Activated naive CD8-positive, alpha-beta T cell treated with anti-CD3 and anti-CD28 coated beads, Interleukin-2, amount 50 U/mL, for 24 hours (primary cell): ENCODE measurements at places on chromosomes 12 and 14.

- DNase-seq, result no peak
These were observed 5.7 kb downstream of the WDR20 start for GRCh38 chr14:102145395-102145794.

- no peak for DNase-seq
These were observed 690.5 kb downstream of the C12orf50 start for GRCh38 chr12:87338681-87339080.

DNA sequence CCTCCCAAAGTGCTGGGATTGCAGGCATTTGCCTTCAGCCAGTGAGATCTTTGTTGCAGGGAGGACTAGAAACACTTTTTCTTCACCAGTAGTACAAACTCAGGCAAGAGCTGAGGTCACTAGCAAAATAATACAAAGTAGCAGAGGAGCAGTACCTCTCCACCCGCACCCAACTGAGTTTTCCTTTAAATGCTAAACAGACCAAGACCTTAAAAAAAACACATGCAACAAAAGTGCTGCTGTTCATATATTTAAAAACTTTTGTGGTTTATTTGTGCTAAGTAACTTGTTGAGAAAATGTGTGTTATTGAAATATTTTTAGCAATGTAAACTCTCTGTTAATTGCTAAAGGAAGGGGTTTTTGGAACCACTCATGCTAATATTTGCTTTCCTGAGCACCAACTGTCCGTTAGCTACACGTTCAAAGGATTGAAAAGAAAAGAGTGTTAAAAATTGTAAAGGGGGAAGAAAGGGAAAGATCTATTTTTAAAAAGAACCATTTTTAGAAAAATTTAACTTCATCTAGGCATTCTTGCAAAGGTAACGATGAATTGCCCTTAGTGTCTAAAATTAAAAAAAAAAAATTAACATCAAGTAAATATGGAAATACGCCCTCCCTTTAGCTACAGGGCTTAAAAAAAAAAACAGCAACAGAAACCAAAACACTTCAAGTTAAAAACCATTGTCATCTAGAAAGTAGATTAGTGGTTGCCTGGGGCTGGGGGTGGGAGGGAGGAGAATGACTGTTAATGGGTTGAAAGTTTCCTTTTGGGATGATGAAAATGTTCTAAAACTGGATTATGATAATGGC is 114.0 kb upstream of the KRAS start:
- DNase-seq, result peak; percentile 39

DNA sequence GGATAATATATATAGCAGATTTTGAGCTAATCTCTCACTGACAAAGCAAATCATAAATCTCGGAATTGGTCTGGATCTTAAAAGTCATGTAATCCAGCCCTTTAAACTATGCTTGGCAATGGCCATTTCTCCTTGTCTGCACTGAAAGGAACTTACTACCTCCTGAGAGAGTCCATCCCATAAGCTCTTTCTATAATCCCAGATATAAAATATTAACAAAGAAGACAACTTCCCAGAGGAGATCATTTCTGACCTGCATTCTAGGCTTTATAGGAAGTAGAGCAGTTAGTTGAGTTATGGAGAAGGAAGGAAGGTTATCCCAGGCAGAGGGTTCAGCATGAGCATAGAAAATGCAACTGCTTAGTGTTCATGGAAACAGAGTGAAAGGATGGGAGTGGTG is 99.7 kb downstream of the TMEM117 start:
- no peak for DNase-seq

DNA sequence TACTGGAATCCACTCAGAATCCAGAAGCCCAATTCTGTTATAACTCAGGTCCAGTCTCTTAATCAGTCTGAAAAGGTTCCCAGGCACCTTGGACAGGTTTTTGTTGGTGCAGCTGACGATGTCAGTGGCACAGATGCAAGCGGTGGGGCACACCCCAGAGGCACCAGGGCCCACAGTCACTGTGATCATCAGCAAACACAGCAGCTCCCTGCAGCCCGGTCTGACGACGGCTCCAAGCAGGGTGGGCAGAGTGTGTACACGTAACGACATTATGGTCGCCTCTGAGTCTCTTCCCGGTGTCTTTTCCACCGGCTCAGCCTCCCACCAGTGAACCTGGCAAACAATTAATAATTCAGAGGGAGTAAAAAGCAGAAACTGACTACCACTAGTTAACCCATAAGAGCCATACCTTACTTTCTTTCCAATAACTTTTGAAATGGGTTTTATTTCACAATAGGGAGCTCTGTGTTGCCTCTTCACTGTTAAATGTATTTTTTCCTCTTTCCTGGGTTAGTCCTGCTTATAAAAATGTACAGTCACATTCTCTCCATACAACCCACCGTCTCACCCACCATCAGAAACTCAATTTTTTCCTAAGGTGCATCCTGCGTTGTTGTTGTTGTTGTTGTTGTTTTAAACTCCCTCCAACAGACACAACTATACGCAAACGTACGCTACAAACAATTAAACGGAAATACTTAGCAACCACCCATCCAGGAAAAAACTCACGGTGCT is 521 bp upstream of the PCED1B start:
- DNase-seq, result peak; percentile 47

DNA sequence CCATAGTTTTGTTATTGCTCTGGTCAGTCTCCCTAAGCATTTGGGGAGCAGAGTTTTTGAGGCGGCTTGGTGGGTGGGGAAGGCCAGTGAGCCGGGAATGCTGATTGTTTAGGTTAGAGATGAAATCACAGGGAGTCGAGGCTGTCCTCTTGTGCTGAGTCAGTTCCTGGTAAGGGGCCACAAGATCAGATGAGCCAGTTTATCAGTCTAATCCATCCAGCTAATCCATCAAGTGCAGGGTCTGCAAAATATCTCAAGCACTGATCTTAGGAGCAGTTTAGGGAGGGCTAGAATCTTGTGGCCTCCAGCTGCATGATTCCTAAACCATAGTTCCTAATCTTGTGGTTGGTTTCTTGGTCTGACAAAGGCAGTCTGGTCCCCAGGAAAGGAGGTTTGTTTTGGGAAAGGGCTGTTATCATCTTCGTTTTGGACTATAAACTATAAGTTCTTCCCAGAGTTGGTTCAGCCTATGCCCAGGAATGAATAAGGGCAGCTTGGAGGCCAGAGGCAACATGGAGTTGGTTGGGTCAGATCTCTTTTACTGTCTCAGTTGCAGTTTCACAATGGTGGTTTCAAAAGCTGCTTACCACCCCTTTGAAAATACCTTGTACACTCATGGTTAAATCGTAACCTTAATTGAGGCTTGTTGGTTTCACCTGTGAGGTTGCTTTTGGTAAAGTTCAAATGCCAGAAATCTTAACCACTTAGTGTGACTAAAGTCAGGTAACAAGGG is 33.6 kb upstream of the HIGD1C start:
- DNase-seq, result no peak

- no peak for DNase-seq
These were observed 129.5 kb downstream of the STXBP6 start for GRCh38 chr14:24920265-24921075.

DNA sequence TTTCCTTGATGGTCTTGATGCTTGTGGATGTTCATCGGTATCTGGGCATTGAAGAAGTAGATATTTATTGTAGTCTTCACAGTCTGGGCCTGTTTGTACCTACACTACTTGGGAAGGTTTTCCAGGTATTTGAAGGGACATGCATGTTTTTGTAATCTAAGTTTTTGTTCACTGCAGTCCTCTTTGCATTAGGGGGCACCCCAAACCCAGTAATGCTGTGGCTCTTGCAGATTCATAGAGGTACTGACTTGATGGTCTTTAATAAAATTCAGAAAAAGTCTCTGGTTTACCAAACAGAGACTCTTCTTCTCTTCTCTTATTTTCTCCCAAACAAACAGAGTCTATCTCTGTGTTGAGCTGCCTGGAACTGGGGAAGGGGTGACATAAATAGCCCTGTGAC is 150.9 kb upstream of the SLC16A7 start:
- no peak for DNase-seq

- no peak for DNase-seq
These were observed 10.0 kb upstream of the KRT82 start for GRCh38 chr12:52415870-52416750.

GRCh38 chr12:2669560-2669959 is 125.2 kb upstream of the FKBP4 start:
- DNase-seq, result no peak

DNA sequence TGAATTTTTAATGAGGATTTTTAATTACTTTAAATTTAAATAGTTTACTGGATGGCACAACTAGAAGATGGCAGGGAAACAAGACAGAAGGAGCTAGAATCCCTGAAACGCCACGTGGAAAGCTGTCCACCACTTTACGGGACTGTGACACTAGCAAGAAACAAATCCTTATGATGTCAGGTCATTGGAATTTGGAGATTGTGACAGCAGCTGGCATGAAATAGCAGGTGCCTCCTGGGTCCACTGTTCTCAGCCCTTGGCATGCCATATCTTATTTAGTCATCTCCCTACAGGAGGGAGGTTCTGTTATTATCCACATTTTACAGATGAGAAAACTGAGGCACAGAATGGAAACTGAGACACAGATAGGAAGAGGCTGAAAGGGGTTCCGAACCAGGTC is 113.8 kb downstream of the BCL11B start:
- DNase-seq, result no peak

- DNase-seq, result no peak
These were observed 343.9 kb upstream of the FLRT2 start for GRCh38 chr14:85186082-85186481.

GRCh38 chr12:45268672-45269411 is 52.9 kb downstream of the ANO6 start:
- DNase-seq, result no peak

- DNase-seq, result no peak
These were observed 307.3 kb downstream of the CEP128 start for GRCh38 chr14:80634106-80634758.

DNA sequence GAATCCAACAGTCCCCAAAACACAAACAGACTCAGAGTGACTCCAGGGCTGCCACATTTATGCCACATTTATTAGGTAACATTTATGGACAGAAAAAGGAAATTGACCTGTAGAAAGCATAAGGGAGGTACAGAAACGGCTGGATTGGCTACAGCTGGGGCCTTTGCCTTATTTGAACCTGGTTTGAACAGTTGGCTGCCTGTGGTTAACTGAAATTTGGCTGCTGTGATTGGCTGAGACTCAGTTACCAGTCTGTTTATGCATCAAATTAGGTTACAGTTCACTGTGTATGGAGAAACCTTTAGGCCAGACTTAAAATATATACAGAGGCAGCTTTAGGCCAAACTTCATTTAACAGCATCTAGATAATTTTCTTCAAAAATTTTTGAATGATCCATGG is 27.8 kb upstream of the PCNX1 start:
- DNase-seq, result no peak

DNA sequence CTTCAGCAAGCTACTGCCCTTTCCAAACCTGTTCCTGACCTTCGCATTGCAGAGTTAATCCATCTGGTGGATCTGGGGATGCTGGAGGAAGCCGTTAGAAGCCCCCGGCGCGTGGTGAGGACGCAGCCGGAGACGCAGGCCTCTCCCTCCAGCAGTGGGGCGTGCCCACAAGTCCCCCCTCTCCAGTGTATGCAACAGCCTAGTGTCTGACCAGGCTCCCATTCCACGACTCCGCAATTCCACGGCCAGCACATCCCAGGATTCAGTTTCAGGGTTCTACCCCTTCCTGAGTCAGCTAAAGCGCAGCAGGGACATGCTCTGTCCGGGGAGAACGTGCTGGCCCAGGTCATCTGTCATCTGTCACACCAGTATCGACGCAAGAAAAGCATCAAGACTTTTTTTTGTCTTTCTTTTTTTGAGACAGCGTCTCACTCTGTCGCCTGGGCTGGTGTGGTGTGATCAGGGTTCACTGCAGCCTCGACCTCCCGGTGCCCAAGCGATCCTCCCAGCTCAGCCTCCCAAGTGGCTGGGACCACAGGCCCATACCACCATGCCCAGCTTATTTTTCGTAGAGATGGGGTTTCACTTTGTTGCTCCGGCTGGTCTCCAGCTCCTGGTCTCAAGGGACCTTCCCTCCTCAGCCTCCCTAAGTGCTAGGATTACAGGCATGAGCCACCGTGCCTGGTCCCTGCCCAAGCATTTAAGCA is 8.0 kb upstream of the DYNC1H1 start:
- no peak for DNase-seq

- no peak for DNase-seq
These were observed 1153.2 kb downstream of the BCL11B start for GRCh38 chr14:98118749-98119148.

GRCh38 chr12:91327889-91328288 is 145.3 kb upstream of the DCN start:
- DNase-seq, result no peak

DNA sequence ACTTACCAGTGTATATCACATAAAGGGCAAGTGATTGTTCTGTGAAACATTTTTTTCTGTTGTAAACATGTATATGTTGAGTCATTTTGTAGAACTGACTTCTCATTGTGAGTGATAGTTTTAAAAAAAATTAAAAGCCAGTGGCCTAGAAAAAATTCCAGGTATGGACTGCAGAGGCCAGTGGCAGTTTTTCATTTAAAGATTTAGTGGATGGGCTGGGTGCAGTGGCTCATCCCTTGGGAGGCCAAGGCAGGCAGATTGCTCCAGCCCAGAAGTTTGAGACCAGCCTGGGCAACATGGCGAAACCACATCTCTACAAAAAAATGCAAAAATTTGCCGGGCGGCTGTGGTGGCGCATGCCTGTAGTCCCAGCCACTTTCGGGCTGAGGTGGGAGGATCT is 84.7 kb upstream of the MDM1 start:
- DNase-seq, result no peak

DNA sequence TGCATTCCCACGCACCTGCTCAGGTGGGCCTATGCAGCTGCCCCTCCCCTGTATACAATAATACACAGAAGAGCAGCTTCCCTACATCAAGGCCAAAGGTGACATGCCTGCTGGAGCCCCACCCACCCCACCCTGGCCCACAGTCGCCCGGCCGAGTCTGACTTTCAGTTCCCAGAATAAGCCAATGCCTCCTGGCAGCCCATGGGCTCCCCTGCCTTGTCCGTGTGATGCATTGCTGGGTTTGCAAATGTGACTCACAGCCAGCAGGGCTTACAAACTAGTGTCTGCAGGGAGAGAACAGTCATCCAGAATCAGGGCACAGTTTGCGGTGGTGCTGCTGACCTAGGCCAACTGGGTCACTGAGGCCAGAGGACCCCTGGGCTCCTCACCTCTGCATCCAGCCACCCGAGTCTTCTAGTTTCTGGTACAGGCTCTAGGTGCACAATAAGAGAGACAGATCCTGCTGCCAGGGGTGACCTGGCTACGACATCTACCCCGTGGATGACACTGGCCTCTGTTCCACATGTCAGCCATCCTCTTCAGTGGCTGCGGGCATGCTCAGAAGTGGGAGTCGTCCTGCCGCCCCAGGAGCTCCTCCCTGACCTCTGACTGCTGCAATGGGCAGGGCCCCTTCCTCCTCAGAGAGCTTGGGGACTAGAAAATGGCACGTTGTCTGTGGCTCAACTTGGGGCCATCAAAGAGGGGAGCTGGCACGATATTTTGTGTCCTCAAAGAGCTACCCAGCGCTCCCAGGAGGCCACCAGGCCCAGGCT is 84.5 kb downstream of the CHGA start:
- no peak for DNase-seq

DNA sequence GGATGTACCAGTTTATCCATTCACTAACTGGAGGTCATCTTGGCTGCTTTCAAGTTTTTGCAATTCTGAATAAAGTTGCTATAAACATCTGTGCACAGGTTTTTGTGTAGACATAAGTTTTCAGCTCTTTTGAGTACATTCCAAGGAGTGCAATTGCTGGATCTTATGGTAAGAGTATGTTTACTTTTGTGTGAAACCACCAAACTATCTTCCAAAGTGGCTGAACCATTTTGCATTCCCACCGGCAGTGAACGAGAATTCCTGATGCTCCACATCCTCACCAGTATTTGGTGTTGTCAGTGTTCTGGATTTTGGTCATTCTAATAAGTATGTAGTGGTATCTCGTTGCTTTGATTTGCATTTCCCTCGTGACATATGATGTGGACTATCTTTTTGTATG is 150.5 kb upstream of the BCL2L14 start:
- DNase-seq, result no peak
